ENCODE measurements at places on chromosomes 5 and 9.

GRCh38 chr9:73050065-73050816 is 97.4 kb upstream of the ALDH1A1 start:
- DNase-seq, result no peak

- DNase-seq, result no peak
Measured at GRCh38 chr9:77885104-77885672, 146.4 kb downstream of the GNAQ start.

- no peak for DNase-seq
Measured at GRCh38 chr5:103785569-103785968, 223.0 kb upstream of the NUDT12 start.

DNA sequence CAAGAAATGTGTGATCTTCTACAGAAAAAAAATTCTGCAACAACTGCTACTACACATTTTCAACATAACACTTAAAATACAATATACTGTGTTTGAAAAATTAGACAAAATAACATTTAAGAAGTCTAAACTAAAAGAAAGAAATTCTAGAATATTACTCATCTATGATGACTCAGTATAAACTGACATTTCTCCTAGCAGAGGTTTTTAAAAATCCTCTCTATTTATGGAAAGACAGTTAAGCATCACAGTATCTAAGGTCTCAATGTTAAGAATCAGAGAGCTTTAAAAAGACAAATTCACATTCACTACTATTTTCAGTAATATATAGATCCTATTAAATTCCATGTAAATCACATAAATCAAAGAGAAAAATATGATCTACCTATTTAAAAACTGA is 61.3 kb downstream of the NR2F1-AS1 start:
- DNase-seq, result no peak

GRCh38 chr5:160774666-160775315 is 77.2 kb downstream of the ATP10B start:
- no peak for DNase-seq

DNA sequence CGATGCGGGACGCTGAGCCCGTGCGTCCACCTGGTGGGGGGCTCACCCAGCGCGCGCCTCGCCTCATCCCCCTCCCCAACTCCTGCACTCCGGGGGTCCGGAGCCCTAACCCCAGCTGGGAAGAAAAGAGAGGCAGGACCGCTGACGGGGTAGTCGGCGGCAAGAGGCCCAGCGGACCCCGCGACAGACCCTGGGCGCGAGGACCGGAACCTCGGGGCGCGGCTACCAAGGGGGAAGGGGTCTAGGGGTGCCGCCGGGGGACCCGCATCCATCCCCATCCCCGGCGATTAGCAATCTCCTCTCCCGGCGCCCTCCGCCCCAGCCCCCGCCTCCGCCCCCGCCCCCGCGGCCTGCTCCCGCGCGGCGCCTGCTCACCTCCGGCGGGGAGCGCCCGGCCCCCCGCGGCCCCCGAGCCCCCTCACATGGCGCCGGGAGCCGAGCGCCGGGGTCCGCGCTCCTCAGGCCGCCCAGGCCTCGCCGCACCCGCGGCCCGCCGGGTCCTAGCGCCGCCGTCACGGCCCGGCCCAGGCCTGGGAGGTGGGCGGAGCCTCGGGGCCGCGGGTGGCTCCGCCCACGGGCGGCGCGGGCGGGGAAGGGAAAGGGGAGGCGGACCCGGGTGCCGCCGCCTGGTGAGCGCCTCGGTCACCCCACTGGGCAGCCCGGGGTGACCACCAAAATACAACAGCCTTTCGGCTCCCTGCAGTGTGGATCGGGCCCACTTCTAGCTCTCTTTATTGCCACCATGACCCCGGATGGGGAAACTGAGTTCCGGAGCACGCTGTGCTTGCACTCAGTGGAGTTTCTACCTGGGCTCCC is at the start of gene ST6GALNAC6:
TSS of gene ST6GALNAC6 (minus strand) at position 476 of the 816 bp plus-strand sequence. CDS start 1,622 bp downstream, outside the sequence.
- DNase-seq, result no peak

- DNase-seq, result peak; percentile 56
Measured at GRCh38 chr9:82421498-82421897, 432.9 kb downstream of the SPATA31D1 start.

- no peak for DNase-seq
Measured at GRCh38 chr5:180639741-180640610, 9.4 kb downstream of the FLT4 start.

DNA sequence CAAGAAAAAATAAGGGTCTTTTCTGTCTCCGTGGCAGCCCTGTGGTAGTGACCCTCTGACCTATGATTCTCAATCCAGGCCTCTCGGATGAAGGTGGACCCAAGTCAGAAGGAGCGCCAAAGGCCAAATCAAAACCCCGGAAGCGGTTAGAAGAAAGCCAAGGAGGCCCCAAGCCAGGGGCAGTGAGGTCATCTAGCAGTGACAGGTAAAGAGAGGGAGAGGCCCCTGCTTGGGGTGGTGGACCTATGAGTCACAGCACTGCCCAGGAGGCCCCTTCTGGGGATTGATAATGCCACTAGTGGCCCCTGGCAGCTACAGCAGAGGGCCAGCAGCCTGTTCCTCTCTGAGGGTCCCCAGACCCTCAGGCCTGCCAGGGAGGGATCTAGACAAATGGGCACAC is 6.4 kb upstream of the SLC2A8 start:
- no peak for DNase-seq

DNA sequence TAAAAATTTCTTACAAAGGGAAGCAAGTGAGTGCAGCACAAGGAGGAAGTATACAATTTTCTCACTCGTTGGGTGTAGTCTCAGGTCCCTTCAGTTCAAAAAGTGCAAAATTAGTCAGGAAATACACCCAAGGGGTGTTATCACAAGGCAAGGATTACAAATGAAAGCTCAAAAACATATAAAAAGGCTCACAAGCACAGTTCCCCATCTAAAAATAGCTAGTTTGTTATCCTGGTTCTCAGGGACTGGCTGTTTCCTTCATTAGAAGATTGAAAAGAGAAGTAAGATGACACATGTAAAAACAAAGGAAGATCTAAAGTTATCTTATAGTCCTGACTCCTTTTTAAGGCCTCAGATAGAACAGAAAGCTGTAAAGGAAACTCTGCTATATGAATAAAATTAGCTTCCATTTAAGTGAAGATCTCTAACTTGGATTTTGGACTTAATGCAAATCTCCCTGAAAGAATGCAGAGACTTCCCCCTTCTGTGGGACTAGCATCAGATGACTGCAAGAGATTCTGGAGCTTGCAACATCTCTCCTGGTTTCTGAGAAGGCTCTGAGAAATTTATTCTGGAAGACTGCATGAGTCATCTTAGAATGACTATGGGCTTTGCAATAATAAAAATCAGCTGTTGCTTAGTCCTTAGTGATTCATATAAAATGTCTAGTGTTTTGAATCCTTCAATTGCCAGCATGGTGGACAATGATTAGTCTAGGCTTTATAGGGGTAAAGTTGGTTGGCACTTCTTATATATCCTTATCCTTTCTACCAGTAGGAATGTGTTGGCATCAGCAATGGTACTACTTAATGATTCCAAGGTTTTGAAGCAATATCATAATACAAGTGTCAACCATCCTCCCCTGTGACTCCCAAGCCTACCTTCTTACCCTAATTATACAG is 25.4 kb downstream of the DAB2 start:
- DNase-seq, result peak; percentile 82

- no peak for DNase-seq
Measured at GRCh38 chr5:135843571-135844337, 9.3 kb downstream of the SLC25A48 start.

DNA sequence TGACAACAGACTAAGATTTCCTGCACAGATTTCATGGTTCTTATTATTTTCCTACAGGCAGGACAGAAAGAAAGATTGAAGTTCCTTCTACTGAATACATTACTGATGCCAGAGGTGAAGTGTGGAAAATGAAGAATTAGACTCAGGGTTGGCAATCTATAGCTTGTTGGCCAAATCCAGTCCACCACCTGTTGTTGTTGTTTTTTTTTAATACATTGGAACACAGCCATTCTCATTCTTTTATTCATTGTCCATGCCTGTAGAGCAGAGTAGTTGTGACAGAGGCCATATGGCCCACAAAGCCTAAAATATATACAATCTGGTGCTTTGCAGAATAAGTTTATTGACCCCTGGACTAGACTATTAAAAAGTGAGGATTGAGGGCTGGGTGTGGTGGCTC is 5.8 kb upstream of the PLPPR1 start:
- no peak for DNase-seq

GRCh38 chr5:143118222-143118621 is 285.3 kb downstream of the NR3C1 start:
- no peak for DNase-seq

GRCh38 chr9:79744521-79744920 is 172.8 kb downstream of the TLE4 start:
- no peak for DNase-seq

GRCh38 chr5:158970569-158971014 is 129.1 kb downstream of the EBF1 start:
- no peak for DNase-seq

DNA sequence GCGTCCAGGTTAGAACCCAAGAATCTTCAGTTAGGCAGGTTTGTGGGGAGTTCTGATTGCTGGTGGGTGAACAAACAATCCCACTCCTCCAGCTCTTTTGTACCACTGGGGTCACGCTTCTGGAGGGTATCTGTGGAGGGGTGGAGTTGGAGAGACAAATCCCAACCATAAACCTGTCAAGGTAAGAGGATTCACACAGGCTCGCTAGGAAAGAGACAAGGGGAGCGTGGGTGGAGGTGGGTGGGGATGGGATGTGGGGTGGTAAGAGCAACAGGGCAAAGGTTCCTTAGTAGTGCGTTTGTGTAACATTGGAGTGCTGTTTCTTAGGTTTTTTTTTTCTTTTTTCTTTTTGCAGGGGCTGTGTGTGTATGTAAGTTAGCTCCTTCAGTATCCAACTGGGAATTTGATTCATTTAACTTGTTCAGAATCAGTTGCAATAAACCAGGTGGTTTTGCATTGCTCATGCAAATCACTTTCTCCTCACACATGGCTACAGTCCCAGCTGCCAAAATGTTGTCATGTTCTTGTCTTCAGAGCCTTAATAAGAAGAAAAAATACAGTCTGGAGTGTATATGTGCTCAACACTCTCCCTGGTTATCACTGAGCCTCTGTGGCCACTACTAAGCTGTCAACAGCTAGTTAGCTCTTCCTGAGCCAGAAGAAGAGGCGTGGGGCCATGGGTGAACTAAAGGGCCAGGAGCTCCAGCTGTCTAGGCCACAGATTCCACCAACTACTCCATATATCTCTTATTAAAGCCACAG is 164.0 kb upstream of the RAD23B start:
- no peak for DNase-seq

- no peak for DNase-seq
Measured at GRCh38 chr9:104969116-104969515, 41.2 kb upstream of the ABCA1 start.

- DNase-seq, result no peak
Measured at GRCh38 chr5:7970816-7971215, 101.9 kb downstream of the MTRR start.

GRCh38 chr5:97095318-97095732 is 47.1 kb downstream of the LIX1 start:
- DNase-seq, result no peak
